ENCODE measurements at places on chromosomes 7 and 10.

GRCh38 chr7:108234281-108234680 is 104.1 kb upstream of the LAMB4 start:
- DNase-seq, result no peak

GRCh38 chr7:1285556-1286301 is 53.1 kb downstream of the UNCX start:
- DNase-seq, result no peak

DNA sequence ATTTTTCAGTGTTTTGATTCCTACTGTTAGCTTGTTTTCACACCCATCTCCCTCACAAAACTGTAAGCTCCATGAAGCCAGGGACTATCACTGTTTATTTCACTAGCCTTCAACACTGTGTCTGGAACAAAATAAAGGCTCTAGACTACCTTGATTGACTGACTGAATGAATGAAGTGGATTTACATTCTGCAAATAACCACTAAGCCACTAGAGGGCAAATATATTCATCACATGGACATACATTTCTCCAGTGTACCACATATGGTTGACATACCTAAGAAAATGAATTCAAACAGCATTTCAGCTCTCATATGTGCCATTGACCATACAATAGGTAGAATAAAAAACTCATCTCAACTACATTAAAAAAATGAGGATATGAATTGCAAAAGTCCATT is 185.9 kb downstream of the RAB11FIP2 start:
- peak; percentile 45 for DNase-seq

GRCh38 chr10:93535293-93535692 is 31.2 kb upstream of the FFAR4 start:
- no peak for DNase-seq

DNA sequence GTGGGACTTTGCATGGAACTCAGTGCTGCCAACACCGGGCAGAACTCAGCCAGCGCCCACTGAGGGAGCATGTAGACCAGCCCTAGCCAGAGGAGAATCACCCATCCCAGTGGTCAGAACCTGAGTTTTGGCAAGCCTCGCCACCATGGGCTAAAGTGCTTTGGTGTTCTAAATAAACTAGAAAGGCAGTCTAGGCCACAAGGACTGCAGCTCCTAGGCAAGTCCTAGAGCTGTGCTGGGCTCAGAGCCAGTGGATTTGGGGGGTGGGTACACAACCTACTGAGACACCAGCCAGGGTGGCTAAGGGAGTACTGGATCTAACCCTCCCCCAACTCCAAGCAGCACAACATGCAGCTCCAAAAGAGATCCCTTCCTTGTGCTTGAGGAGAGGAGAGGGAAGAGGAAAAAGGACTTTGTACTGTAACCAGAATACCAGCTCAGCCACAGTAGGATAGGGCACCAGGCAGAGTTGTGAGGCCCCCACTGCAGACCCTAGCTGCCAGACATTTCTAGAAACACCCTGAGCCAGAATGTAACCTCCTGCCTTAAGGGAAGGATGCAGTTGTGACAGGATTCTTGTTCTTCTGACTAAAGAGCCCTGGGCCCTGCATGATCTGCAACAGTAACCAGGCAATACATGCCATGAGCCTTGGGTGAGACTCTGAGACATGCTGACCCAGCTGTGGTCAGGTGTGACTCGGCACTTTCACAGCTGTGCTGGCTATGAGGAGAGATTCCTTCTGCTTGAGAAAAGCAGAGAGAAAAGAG is 24.4 kb downstream of the GSDME start:
- DNase-seq, result peak; percentile 89

DNA sequence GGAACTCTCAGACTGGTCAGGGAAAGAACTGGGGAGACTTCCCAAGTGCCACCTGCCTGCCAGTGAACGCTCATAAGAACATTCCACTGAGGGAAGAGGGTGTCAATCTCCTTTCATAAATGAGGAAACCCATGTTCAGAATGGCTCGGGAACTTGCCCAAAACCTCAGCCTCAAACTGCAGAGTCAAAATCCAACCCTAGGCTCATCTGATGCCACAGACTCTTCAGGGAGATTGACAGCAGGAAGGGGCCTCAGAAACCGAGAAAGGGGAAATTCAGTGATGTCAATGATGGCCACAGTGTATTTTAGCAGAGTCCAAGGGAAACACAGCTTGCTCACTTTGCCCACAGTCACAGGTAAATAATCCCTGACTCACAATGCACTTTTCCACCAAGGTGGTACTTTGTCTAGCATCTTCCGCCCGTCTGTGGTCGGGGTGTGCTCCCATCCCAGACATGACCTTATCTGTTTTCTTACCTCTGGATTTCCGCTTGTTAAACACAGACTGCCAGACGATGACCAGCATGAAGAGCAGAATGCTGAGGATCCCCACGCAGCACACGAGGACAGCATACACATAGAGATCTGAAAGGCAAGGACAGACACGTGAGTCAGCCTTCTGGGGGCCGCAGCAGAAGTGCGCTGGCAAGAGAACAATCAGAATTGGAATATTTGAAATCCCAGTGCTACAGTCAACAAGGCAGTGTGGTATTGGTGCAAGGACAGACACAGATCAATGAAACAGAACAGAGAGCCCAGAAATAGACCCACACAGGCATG is 38.4 kb downstream of the VSTM4 start:
- DNase-seq, result no peak
